ENCODE measurements at places on chromosomes 13 and 19. TPM values are rescaled to one million over a fixed set of nuclear protein-coding genes. Genes with fewer than 3 reads are reported as not detected.

DNA sequence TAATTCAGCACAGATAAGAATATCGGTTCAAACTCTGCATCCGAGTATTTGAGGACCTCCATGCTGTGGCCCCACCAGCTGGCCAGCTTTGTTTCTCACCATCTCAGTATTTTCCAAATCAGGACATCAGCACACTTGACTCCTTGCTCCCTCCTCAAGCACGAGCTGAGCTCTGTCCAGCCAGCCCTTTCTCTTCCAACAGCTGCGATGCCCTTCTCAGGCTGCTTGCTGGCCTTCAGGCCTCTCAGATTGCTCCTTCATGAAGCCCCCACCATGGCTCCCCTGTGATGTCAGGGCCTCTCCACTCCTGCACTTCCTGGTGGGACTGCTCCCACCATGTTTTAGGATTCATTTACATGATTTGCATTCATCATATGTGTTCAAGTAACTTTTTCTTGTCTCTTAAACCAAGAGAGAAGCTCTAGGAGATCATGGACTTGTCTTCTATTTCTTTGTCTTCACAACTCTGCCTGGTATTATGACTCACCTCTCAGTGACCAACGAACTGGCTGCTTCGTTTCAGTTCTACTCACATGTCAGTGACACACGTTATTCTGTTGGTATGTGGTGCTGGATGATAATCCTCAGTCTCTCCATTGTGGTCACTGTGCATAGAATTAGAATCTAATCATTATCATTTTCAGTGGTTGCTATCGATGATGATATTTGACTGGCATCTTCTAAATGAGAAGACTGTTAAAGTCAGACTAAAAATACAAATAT is 471.7 kb downstream of the EFNB2 start:
- DNase-seq = no peak

GRCh38 chr19:18514800-18515682 is 6.8 kb downstream of the ELL start:
- DNase-seq = peak; percentile 92

Gene IFNL1
- not detected for total RNA-seq

GRCh38 chr13:72390909-72391308 is 336.5 kb downstream of the MZT1 start:
- DNase-seq = no peak

DNA sequence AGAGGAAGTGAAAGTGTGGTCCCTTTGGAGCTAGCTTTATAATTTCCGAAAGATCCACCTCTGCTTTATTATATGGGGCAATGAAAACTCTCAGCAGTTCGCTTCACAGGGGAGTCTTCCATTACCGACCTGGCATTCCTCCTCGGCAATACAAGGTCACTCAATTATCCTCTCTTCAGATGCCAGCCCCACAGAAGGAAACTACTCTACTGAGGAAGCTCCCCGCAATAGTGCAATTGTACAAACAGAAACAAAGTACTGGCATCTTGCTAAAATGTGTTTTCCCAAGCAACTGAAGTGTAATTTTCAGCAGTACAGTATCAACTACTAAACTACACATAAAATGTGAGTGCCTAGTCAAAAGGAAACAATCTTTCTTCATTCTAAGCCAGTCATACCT is 702.0 kb downstream of the PCDH9 start:
- no peak for DNase-seq

- DNase-seq = no peak
These were observed 5.2 kb downstream of the DKKL1 start for GRCh38 chr19:49368711-49369358.

- DNase-seq = peak; percentile 73
These were observed 35.4 kb downstream of the BRD4 start for GRCh38 chr19:15296841-15297415.

Gene GSX1
- total RNA-seq = not detected

Gene CEACAM6
- total RNA-seq = 10.7 TPM

GRCh38 chr13:105193026-105193425 is 1342.4 kb downstream of the EFNB2 start:
- no peak for DNase-seq

Gene ZNF835
- not detected for total RNA-seq

DNA sequence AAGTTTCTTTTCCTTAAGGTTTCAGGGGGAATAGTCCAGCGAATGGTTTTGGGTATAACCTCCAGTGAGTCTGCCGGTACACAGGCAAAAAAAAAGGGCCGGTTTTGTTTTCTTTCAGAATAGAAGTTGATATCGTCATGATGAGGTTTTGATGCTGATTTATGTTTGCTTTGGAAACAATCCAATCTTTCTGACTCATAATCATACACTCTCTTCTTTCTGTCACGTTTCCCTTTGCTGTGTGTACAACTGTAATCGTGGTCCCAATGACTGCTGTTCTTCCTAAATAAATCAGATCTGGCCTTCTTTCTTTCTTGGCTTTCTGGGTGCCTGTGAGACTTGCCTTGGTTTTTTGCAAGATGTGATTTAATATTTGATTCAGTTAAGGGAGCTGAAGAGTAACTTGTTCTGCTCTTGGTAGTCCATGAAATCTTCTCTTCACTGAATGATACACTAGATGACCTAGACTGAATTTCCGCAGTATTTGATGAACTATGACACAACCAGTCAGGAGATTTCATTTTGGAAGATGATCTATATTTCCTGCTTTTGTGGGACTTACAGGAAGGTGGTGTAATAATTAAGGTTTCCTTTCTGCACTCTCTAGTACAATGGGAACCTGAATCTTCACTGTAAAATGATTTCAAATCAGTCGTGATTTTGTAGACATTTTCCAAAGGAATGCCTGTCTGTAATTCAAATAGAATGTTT is 34.9 kb upstream of the METTL21C start:
- DNase-seq = no peak

Gene ZNF468
- total RNA-seq = 29.1 TPM

Gene TJP3
- 83.6 TPM for total RNA-seq

- DNase-seq = no peak
These were observed 474 bp upstream of the FAM174C start for GRCh38 chr19:1274852-1275259.

Gene ZNF223
- 11.3 TPM for total RNA-seq

GRCh38 chr13:101317986-101318523 is 98.3 kb downstream of the NALCN start:
- DNase-seq = no peak

DNA sequence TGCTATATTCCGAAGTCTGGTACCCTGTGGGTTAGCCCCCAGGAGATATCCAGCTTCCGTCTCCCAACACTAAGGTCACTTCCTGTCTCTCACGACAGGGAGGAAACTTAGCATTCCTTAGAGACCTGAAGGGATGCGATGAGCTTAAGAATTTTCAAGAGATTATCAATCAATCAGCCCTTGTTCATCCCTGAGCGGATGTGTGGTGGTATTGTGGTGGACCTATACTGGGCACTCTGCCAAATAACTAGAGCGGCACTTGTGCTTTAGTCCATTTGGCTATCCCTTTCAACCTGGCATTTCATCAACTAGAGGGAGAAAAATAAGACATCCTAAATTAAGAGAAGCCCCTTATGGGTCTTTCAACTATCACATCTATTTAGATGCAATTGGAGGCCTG is 30.9 kb upstream of the ZNF562 start:
- no peak for DNase-seq

GRCh38 chr13:46858163-46858562 is 38.7 kb downstream of the HTR2A start:
- DNase-seq = no peak

DNA sequence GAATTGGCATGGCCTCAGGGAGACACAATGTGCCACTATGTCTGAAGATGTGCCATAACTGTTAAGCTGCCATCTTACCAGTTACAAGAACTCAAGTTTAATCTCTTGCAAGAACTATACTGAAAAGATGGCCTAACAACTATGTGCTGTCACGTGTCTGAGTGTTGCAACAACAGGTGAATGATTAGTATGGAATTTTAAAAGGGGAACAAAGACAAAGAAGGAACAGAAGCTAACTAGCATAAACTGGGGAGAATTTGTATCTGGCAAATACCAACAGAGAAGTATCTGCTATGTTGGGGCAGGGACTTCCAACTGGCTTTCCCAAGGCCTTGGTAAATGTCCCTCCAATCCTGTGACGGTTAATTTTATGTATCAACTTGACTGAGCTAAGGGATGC is 11.5 kb upstream of the ACOD1 start:
- DNase-seq = no peak

DNA sequence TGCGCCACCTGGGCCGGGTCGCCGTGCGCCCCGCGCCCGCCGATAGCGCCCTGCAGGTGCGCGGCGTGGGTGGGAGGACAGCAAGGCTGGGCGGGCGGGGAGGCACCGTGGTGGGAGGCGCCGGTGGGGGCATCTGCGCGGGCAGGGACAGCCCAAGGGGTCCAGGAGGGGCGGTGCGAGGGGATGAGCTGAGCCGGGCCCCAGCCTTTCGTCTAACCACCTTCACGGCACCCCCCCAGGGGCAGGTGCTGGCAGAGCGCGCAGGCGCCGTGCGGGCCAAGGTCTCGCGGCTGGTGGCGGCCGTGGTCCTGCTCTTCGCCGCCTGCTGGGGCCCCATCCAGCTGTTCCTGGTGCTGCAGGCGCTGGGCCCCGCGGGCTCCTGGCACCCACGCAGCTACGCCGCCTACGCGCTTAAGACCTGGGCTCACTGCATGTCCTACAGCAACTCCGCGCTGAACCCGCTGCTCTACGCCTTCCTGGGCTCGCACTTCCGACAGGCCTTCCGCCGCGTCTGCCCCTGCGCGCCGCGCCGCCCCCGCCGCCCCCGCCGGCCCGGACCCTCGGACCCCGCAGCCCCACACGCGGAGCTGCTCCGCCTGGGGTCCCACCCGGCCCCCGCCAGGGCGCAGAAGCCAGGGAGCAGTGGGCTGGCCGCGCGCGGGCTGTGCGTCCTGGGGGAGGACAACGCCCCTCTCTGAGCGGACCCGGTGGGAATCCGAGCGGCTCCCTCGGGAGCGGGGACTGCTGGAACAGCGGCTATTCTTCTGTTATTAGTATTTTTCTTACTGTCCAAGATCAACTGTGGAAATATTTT is 3.1 kb downstream of the KISS1R start:
- DNase-seq = peak; percentile 59

GRCh38 chr19:36963280-36963679 is 47.1 kb downstream of the ZNF568 start:
- DNase-seq = no peak

DNA sequence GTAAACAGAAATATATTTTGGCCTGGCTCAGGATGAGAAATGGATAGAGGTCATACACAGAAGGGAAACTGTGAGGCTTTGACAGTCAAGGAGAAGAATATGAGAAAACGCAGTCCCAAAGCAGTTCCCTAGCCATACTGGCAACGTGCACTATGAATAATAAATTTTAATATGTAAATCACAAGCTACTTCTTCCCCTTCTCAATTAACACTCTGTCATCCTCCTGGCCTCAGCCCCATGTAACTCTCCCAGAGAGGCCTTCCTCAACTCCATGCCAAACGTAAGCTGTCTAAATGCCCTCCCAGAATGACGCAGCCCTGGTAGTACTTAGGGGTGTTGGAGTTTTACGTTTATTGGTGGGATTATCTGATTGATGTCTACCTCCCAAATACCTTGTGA is 732.6 kb downstream of the LIG4 start:
- DNase-seq = no peak

GRCh38 chr19:12778905-12779161 is 3.5 kb upstream of the HOOK2 start:
- no peak for DNase-seq

GRCh38 chr13:105573136-105573535 is 962.3 kb downstream of the EFNB2 start:
- no peak for DNase-seq

DNA sequence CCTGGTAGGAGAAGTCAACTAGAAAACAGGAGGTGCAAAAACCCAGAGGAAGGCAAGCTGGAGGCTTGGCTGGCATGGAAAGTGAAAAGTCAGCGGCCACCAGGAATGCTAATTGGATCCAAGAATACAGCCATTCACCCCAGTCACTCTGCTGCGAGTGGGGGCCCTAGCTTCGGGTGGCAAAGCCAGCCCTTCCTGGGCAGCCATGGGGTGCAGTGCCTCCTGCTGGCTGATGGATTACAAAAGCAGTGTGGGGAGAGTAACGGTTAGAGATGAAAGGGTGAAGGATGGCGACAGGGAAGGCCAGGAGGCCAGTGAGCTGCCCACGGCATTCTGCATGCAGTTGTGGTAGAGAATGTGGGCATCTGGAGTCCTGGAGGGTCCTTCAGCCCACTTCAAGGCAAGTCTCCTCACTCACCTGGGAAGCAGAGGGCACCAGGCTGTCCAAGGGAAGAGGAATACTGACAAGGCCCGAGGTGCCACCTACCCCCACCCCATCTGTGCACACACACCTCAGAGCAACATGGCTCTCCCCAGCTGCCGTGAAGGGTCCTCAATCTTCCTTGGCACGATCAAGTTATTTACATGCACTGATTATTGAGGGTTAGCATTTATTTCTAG is 20.3 kb upstream of the EPHX3 start:
- DNase-seq = no peak

- DNase-seq = no peak
These were observed 22.3 kb downstream of the SACS start for GRCh38 chr13:23411220-23411619.

GRCh38 chr13:37665420-37665819 is 66.9 kb upstream of the POSTN start:
- no peak for DNase-seq

Measured in Caco-2 (cell line).